ENCODE measurements at places on chromosomes 5 and 9.

DNA sequence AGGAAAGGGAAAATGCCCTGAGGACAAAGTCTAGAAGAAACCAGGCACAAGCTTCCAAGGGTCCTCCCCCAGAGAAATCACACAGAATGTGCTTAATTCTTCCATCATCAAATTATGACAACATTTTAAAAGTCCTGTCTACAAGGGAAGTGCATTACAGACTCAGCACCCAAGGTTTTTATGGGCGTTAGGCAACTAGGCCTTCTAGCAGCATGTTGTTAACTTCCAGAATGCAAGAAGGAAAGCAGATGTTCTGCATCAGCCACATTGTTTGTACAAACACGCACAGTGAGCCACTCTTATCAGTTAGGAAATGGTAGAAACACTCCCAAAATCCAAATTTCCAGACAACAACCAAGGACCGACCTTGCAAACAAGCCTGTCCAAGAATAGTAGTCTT is 26.5 kb downstream of the SMC5 start:
- DNase-seq = no peak

DNA sequence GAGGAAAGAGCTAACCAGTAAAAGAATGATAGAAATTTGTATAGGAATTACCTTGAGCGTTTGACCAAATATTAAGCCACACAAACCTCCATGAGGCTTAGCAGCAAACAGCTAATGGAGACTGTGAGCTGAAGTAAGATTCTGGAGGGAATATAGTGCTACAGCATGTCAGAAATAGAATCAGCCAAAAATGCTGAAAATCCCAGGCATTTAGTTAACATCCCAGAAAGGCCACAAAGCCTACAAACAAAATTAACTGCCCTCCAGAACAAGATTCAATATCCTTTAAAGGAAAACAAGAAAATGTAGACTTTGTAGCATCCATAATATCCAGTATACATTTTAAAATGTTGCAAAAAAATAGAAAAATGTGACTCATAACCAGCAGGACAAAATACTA is 257.8 kb upstream of the TUSC1 start:
- no peak for DNase-seq

DNA sequence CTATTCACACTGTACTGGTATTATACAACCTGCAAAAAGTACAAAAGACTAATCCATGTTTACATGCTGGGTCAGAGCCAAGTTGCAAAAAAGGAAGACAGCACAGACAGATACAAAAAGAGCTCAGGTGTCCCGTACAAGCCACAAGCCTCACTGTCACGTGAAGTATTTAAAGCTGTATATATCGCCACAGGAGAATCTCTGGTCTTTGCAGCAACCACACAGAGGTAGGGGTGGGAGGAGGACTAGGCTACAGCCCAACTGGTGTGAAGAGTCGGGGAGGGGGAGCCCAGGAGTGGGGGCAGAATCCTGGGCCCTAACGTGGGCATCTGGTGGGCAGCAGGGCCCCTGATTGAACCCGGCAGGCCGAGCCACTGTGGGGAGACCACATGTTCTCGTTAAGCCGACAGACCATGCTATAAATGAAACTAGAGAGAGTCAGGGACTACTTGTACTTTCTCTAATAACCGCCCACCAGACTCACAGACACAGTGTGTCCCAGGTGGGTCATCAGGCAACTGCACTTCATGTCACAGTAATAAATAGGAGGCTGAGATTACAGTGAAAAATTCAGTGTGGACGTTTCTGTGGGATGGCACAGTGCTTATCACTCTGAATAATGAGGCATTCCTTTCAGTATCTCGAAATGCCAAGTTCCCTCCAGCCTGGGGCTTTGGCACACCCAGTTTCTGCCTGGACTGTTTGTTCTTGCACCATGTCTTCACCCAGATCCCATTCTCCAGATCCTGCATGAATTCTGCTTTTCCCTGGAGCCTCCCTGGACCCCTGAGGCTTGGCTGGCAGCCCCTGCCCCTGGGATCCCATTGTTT is 79.3 kb upstream of the SH3PXD2B start:
- DNase-seq = no peak

DNA sequence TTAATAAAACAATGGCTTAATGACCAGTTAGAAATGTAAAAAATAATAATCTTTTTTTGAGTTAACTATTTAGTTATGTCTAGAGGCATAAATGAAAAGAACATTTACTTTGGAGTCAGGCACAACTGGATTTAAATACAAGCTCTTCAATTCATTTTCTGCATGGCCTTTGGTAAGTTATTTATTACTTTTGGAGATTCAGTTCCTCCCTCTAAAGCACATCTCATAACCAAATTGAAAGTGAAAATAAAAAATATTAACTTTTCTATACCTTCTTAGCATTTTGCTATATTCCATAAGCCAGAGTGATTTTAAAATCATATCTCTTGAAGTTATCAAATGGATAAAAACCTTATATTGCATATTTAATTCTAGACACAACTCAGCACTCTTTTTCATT is 434.9 kb upstream of the SMARCA2 start:
- no peak for DNase-seq

- DNase-seq = no peak
Observed at GRCh38 chr5:180960209-180960608, 28.4 kb upstream of the BTNL3 start.

- DNase-seq = no peak
Observed at GRCh38 chr5:180212363-180213255, 3.6 kb upstream of the RASGEF1C start.

GRCh38 chr5:75529185-75529584 is 17.5 kb downstream of the POLK start:
- no peak for DNase-seq

Measured in CD4-positive, alpha-beta T cell treated with Interleukin-1 beta for 1 hour (primary cell).